ENCODE measurements at places on chromosomes 3 and 15.

- no peak for DNase-seq
Measured at GRCh38 chr15:37788330-37788729, 146.1 kb upstream of the TMCO5A start.

DNA sequence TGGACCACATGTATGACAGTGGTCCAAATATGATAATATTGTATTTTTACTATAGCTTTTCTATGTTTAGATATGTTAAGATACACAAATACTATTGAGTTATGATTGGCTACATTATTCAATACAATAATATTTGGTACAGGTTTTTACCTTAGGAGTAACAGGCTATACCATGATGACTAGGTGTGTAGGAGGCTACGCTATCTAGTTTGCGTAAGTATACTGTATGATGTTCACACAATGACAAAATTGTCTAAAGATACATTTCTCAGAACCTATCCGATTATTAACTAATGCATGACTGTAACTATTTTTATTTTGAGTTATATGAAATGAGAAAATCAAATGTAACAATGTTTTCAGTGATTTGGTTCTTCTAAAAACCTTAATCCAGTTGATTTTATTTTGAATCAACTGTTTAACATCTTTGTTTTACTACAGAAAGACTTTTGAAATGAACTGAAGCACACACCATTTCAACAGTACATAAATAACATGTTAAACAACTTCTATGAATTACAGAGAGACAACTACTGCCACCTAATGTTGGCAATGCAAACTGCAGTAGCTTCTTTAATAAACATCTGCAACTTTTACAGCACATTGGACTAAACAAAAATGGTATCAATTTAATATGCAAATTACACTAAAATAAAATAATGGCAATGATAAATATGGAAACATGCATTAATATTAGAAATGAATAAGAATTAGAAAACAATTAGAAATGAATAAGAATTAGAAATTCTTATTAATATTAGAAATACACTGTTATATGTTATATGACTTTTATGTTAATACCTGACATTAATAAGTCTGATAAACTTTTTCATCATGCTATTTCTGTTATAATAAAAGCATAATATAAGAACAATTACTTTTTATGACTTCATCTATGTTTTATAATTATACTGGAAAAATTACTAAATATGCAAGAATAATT, 255.7 kb downstream of the MBNL1 start:
- DNase-seq = no peak

DNA sequence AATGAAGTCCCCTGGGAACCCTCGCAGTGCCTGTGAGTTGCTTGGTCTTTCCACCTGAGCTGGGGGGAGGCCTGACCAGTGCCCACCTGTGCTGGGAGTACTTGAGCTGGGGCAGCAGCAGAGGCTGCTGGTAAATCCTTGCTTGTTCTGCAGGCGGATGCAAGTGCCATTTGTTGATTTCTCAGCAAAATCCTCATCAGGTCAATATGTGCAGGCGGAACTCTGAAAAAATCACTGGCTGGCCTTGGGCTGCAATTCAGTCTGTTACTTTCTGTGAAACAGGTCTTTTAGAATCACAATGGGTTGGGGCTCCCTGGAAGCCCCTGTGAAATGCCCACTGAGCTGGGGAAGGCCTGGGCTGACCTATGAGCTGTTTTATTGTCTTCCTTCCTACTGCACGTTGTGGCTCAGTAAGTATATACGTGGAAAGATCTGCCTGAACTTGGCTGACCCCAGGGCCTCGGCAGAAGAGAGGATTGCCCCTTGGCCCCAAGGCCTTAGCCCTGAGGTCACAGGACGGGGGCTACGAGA, 182.0 kb upstream of the RGMA start:
- DNase-seq = no peak

DNA sequence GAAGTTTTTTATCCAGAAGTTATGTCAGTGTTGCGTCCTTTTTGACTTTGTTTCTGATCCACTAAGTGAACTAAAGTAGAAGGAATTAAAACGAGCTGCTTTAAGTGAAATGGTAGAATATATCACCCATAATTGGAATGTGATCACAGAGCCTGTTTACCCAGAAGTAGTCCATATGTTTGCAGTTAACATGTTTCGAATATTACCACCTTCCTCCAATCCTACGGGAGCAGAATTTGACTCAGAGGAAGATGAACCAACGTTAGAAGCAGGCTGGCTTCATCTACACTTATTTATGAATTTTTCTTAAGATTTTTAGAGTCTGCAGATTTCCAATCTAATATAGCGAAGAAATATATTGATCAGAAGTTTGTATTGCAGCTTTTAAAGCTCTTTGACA, 57.6 kb downstream of the DNAH1 start:
- no peak for DNase-seq

GRCh38 chr15:58701376-58701775, 48.1 kb downstream of the ADAM10 start:
- DNase-seq = no peak

- DNase-seq = no peak
Measured at GRCh38 chr3:98532709-98533571, 1.2 kb downstream of the GPR15 start.

- peak; percentile 63 for DNase-seq
Measured at GRCh38 chr3:10173926-10174435, 9.3 kb downstream of the IRAK2 start.

DNA sequence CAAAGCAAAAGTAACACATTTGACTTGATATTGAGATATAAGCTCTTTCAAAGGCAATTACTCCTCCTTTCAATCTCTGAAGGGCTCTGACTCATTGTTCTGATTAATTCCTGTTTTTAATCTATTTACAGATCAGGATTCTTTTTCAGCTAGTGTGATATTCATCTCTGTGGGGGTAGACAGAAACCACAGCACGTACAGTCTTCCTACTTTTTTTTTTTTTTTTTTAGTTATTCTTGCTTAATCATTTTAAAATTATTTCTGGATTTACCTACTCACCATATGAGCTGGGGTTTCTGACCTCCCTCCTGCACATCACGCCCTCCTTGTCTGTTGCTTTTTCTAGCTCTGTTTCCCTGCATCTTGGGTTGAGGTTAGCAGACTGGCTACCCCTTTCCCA, 1.4 kb downstream of the CNTN3 start:
- DNase-seq = no peak

DNA sequence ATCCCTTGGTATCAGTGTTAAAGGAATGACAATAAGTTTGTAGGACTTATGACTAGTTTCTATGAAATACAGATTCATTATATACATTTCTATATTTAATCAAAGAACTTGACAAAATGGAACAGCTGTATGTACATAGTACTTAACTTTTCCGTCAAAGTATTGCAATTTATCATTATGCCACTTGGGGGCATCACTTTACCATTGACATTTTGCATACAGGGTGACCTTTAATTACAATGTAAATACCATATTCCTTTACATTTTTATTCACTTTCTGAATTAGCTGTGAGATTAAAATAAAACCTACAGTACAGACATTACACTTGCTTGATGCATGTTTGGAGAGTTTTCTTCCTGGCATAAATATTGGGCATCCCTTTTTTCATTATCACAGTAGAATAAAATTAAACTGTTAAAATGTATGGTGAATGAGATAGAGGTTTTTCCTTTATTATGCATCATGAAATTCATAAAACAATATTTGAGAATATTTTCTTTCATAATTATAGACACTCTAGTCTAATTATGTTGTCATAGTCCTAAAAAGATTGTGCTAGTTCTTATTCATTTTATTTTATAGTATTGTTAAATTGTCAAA, 6.9 kb downstream of the NEK11 start:
- no peak for DNase-seq

- no peak for DNase-seq
Measured at GRCh38 chr15:87549296-87549695, 707.2 kb downstream of the NTRK3 start.

DNA sequence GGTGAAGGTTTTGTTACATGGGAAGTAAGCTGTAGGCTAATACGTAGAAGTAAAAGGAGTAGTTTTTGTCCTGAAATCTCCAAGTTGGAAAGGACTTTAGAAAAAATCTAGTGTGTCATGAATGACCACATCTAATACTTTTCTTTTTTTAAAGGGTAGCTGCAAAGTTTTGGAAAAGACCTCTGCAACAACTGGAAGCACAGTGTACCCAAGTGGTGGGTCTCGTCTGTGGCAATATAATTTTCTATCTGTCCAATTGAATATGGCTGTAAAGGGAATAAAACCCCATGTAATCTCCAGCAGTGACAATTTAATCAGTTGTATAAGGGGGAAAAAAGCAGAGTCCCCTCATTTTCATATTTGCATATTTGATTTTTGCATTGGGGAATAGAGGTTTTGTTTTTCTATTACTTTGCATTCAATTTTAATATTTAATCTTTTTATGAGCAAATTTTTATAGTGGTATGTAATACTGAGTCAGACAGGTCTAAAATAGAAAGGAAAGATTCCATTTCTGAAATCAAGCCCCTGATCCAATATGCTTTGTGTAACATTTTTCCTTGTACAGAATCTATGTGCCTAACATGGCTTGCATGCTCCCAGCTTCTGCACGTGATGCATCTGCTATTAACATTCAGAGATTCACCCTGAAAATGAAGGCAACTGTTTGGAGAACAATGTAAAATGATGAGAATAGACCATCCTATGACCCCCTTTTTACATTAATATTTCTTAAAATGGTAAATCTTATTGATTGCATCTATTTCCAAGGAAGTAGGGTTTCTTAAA, 531.4 kb downstream of the ZIC1 start:
- DNase-seq = no peak

DNA sequence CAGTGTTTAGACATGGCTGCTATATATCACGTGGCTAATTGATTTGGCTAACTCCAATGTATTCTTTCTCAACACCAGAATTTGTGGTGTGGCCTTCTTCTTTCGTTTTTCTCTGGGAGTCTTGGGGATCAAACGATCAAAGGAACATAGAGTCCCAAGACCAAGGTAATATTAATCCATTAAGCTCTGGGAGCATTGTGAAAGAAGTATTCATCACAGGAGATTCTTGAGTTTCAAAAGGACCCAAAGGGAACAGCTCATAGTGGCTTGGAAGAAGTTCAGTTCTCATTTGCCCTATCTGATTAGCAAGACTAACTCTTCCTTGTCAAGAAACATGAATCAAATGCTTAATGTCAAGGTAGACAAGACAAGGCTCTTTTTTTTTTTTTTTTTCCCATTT, 32.9 kb upstream of the TICRR start:
- no peak for DNase-seq

DNA sequence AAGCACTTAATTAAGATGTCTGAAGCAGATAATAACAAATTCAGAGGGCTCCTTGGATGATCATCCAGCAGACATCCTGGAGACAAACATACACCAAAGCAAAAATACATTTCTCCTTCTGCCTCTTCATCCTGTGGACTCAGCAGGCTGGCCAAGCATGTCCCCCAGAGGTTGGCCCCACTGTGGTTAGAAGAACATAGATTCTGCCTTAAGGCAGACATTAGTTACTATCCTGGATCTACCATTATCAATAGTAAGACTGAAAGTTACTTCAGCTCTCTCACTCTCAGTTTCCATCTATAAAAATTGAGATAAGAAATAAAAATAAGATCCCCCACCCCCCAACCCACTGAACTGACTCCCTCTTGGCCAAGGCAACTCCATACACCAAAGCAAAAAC, 28.6 kb upstream of the TGFBR2 start:
- no peak for DNase-seq

DNA sequence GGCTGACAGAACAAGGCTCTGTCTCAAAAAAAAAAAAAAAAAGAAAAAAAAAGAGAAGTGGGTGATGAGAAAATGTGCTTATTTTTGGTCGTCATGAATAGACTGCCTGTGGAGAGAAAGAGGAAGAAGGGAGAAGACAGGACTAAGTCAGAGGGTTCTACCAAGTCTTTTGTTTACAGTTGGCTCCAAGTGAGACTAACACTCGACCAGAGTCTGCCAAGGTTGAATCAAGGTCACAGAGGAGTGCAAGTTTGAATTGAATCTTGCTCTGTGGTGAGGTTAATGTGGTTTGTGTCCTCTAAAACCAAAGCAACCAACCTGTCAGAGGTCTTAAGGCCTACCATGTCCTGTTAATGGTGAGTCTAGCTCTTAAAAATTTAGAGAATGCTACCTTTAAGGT, 334.1 kb upstream of the GRM7 start:
- no peak for DNase-seq

DNA sequence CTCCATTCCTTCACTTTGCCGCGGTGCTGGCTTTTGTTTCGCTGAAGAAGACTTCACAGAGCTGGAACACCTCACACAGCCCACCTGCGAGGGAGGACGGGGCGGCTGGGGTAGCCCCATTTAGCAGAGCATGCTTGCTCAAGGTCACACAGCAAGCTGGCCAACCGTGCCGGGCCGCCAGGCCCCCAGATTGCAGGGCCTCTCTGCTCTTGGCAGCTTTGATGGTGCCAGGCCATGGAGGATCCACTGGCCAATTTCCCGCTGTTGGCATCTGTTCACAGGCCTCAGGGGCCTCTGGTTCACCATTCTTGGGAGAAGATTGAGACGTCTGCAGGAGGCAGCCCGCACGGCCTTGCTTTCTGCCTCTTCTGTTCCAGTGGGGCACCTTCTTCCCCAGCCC, 77.9 kb upstream of the LINGO1 start:
- no peak for DNase-seq

GRCh38 chr15:48721061-48721810, 75.7 kb upstream of the FBN1 start:
- no peak for DNase-seq

GRCh38 chr15:52609593-52609992, 40.8 kb upstream of the ARPP19 start:
- DNase-seq = no peak

GRCh38 chr3:8455526-8456411, 45.9 kb upstream of the LMCD1 start:
- no peak for DNase-seq

- DNase-seq = no peak
Measured at GRCh38 chr3:59308684-59309083, 258.9 kb upstream of the CFAP20DC start.

GRCh38 chr3:150945226-150946032, 27.1 kb downstream of the CLRN1 start:
- no peak for DNase-seq

- no peak for DNase-seq
Measured at GRCh38 chr3:128554465-128555097, 61.6 kb upstream of the GATA2 start.

GRCh38 chr3:158103081-158103886, 2.9 kb downstream of the SHOX2 start:
- DNase-seq = peak; percentile 78

- no peak for DNase-seq
Measured at GRCh38 chr3:35871009-35871408, 231.7 kb downstream of the ARPP21 start.

DNA sequence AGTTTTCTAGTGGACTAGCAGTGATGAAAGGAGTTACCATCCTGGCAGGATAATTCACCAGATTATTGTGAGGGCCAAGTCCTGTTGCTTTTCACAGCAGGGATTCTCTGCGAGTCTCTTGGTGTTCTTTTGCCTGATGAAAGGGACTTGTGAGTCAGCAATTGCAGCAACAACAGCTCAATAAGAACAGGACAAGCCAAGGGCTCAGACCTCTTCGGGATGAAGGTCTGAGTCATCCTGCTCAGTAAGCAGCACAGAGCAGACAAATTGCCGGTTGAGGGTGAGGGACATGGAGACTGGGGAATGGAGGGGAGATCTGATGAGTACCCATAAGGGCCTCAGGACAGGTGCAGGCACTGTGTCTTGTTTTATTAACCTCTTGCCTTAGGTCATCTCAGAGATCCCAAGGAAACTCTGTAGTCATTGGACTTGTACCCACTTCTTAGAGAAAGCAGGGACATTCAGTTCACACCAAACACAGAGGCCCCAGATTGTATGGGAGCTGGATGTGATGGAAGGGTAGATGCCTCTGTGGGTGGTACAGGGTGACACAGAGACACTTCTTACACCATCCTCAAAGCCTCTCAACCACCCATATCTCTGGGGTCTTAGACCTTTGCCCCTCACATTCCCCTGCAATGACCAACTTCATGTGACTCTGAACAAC, 173.8 kb upstream of the TLE3 start:
- DNase-seq = peak; percentile 3
